ENCODE measurements at places on chromosomes 4 and X. TPM values are rescaled to one million over a fixed set of nuclear protein-coding genes. Genes with fewer than 3 reads are reported as not detected.

The CXCL6 gene
- total RNA-seq: 2.1 TPM

The SMIM43 gene
- not detected for total RNA-seq

The COX7B2 gene
- not detected for total RNA-seq

The LIMCH1 gene
- total RNA-seq: 3.4 TPM

The EFHC2 gene
- not detected for total RNA-seq

Measured in kidney epithelial cell (primary cell).